ENCODE measurements at places on chromosomes 4 and X.

- DNase-seq: no peak
These were observed 394 bp downstream of the MED14 start for GRCh38 chrX:40734971-40735324.

DNA sequence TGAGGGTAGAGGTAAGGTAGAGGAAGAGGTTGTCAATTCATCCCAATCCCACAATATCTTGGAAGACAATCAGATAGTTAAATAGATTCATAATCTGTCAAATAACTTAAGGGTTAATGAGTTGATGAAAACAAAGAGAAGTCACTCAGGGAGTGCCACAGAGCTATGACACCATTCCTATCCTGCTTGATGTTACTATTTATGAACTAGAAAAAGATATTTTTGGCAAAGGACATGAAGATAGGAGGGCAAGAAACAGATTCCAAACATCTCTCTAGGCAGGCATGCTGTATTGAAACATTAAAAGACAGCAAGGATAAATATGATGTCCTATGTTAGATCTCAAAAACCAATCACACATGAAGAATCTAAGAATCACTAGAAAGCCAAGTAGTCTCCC lies 3.5 kb upstream of the SRPX start:
- no peak for DNase-seq

DNA sequence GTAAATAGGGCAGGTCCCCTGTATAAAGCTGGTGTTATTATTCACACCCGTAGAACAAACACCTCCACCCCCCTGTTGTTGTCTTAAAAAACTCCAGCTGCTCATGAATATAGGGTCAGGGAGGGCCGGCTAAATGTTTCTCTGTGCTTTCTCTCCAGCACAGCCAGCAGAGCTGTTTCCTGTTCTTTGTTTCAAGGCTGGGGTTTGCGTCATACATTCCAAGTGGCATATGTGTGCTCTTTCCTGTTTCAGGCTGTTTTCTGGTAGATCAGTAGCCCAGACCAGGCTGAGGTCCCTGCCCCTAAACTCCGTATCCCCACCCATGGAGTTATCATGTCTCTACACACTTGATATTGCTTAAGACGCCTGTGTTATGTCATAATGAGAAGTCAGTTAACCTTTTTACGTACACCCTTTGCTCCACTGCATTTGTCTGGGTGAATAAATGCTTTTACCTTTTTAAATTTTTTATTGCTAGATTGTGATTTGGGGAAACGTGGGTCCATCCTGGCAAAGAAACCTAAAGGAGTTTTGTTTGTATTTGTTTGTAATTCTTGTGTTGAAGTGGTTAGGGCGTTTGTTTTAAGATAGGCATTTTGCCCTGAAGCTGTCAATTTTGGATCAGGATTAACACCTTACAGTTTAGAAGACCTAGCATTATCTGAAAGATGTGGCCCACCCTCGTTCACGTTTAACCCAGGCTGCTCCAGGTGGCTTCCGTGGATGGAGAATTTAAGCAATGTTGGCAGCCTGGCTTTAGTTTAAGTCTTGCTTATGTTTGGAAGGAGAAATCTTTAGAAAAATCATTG lies 3.3 kb downstream of the KLF3 start:
- peak; percentile 97 for DNase-seq

- no peak for DNase-seq
These were observed 18.4 kb upstream of the FHDC1 start for GRCh38 chr4:152917543-152918395.

DNA sequence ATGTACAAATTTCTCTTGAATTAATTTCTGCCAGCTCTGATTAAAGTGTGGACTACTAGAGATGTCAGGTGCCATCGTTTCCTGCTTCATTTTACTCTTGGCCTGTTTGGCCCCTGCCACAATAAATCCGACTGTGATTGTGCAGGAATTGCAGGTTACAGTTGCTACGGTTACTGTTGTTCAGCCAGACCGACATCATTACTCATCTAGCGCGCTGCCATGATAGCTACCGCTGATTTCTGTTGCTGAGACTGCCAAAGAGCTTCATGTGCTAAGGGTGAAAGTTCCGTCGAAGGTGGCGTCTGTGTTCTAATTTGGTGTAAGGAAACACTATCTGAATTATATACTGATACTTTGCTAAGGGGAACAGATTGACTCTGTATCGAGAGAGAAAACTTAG lies 22.1 kb downstream of the SLIT2 start:
- peak; percentile 76 for DNase-seq

DNA sequence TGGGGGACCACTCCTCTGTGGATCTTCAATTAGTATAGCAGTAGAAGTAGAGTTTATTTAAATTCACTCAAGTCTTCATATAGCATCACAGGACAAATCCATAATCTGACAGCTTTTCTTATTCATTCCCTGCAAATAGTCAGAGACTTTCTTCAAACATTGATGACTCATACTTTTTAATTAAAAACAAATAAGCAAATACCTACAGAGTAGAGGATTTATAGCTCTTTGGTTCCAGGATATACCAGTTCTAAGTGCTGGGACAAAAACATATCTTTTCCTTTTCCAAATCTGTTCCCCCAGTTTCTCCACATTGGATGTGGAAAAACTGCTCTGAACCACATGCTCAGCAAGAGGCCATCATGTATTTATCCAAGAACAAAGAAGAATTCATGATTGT lies 24.1 kb downstream of the EMCN start:
- no peak for DNase-seq
